ENCODE measurements at places on chromosomes 5 and 9.
A peak's percentile ranks its signal among the peaks of the same experiment; 100 is the strongest.

GRCh38 chr5:107470295-107470582 is 200.5 kb downstream of the EFNA5 start:
- DNase-seq = no peak

DNA sequence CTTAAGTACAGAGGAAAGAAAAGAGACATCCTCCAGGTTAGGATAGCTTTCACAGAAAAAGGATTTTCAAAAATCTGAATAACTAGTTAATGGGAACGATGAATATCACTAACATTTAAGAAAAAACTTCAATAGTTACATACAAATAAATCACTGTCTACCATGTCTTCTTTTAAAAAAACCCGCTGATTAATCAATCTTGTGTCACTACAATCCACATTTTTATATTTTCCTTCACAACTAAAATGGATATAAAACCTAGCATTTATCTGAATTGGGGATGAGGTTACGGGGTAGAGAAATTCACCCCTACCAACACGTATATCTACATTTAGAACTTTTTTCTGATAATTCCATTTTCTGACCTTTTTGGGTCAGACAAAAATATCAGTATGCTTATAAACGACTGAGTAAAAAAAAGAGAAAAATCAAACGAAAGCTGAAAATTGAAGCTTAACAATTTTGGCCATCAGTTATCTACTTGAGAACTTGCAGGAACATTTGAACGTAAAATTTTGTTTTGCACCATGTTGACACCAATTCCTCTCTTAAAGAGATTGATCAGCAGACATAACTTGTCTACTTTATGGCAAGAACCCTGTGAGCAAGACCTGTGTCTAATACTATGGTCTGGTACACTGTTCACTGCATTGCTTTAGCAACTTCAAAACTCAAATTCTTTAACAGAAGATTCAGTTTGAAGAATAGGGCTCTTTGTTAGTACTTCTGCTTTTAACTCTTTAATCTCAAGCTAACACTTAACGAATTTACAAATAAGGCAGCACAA is 4.8 kb downstream of the NR3C1 start:
- DNase-seq = no peak

DNA sequence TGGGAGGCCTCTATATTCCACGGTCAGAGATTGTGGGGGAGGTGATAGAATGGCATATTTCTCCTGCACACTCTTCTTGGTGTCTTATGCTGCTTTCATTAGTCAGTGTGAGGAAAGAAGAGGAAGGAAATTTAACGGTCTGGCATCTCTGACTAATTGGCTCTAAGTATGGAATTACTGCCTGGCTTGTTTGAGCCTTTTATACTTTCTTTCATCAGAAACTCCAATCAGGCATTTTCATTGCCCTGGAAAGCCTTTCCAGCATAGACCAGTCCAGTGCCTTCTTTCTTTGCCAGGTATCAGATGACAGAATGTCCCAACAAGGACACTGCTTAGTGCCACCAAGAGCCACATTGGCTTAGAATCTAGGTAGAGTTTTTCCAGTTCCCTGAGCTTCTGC is 30.2 kb downstream of the CYSTM1 start:
- DNase-seq = no peak

GRCh38 chr5:149735066-149735465 is 5.0 kb downstream of the PPARGC1B start:
- DNase-seq = no peak

DNA sequence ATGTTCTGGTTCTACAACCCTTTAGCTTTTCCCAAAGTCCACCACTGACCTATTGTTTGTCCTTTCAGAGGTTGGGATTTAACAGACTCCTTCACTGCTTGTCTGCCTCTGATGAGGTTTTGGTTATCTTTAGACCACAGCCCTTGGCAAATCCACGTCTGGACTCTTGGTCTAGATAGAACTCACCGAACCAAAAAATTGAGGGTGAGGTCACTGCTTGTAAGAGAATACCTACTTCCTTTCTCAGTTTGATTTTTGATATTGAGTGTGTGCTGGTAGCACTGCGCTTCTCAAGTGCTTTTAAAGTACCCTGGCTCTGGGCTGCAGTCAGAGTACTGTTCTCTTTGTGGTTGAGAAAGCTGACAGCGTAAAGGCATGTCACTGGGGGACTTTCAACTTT is 61.7 kb downstream of the JMY start:
- DNase-seq = no peak

DNA sequence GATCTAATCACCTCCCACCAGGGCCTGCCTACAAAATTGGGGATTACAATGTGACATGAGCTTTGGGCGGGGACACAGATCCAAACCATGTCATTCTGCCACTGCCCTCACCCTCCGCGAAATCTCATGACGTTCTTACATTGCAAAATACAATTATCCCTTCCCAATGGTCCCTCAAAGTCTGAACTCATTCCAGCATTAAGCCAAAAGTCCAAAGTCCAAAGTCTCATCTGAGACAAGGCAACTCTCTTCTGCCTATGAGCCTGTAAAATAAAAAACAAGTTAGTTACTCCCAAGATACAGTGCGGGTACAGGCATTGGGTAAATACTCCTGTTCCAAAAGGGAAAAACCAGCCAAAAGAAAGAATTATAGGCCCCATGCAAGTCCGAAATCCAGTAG is 14.6 kb upstream of the PCDHAC2 start:
- DNase-seq = no peak

GRCh38 chr9:21331676-21332402 is 3.4 kb downstream of the KLHL9 start:
- DNase-seq = no peak

DNA sequence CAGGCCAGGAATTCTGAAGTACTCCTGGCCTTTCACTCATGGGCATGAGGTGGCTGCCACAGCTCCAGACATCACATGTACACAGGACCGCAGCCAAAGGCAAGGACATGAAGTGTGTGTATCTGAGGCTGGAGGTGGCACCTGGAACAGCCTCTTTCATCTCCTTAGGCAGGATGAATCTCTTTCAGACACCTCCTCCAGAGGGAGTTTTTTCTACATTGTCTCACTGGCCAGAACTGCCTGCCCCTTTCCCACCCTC is 142.8 kb downstream of the BARX1 start:
- no peak for DNase-seq

DNA sequence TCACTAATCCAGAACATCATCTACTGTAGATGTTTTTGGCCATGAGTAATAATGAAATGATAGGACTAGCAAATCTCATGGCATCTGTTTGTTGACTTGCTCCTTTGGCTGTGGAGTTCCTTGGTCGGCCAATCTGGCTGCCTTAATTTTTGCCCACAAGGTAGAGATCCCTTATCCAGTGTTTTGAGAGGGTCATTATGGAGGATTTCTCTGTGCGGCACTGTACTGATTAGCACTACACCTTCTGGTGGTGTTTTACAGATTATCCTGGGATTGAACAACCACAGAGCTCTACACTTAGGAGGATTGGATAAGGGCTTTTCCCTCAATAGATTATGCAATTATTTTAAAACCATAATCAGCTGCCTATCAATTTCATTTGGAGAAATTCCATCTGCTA is 3.2 kb upstream of the ENHO start:
- no peak for DNase-seq

DNA sequence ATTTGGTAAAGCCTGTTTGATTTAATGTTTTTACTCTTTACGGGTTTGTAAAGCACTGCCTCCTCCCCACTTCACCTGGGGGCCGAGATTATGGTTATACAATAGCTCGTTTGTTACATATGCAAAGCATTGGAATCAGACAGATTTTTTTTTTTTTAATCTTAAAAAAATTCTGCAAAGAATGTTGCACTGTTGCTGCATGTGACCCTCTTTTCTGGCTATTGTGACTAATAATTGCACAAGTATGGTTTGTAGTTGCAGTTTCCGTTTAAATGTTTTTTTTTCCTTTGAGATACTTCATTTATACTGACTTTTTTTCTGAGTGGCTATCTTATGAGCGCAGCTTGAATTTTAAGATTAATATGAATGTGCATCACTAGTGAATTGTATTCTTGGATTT is 165.3 kb downstream of the KDM4C start:
- no peak for DNase-seq

- DNase-seq = no peak
Measured at GRCh38 chr5:16461782-16462181, 3.8 kb downstream of the ZNF622 start.

DNA sequence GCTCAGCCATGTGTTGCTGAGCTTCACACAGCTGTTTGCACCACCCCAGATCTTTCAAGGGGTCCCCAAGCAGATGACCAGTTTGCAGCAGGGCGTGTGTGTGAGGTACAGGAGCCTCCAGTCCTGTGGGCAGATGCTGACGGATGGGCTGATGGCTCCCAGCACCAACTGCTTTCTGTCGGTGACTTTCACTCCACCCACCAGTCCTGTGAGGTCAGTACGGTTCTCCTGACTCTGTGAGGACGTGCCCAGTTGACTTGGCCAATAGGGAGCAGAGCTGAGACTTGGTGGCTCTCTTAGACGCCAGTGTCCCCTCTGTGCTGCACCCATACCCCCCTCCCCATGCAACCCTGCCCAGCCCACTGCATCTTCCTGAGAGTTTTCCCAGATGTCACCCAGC is 19.7 kb downstream of the COL5A1 start:
- no peak for DNase-seq

GRCh38 chr5:177458912-177459350 is 12.3 kb downstream of the PRR7 start:
- DNase-seq = no peak

DNA sequence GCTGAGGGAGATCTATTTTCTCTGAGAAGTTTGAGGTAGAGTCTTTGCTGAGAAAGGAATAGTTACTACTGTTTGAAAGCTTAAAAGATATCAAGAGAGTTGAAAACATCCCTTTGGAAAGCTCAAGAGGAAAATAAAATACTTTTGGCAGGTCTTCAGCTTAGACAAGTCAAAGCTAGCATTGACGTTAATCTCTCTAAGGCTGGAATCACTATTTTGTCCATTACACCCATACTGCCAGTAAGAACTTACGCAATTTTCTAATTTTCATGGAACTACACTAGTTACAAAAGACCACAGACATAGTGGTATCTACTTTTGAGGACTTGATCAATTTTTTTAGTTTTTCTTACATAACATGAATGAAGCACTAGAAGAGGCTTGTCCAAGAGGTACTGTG is 494.9 kb downstream of the PSAT1 start:
- no peak for DNase-seq

GRCh38 chr5:149641000-149641576 is 59.8 kb downstream of the ARHGEF37 start:
- DNase-seq = peak; percentile 67

DNA sequence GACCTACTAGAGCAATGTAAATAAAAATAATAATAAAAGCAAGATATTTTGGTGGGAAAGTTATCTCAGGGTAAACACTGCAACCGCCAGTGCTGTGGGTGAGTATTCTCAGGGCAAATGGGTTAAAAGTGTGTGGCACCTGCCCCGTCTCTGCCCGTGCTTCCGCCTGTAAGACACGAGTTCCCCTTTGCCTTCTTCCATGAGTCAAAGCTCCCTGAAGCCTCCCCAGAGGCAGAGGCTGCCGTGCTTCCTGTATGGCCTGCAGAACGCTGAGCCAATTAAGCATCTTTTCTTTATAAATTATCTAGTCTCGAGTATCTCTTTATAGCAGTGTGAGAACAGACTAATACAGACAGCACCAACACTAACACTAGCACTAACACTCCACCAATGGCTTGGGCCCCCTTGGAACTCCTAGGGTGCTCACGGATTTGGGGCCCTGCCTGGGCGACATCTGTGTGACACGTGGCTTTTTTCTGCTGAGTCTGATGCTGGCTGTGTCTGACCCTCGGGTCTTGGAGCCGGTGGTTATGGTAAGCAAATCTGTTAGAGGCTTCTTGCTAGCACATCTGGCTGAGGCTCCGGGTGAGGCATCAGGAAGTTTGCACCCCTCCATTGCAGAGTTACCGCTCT is 10.6 kb downstream of the PLEKHG4B start:
- peak; percentile 6 for DNase-seq

DNA sequence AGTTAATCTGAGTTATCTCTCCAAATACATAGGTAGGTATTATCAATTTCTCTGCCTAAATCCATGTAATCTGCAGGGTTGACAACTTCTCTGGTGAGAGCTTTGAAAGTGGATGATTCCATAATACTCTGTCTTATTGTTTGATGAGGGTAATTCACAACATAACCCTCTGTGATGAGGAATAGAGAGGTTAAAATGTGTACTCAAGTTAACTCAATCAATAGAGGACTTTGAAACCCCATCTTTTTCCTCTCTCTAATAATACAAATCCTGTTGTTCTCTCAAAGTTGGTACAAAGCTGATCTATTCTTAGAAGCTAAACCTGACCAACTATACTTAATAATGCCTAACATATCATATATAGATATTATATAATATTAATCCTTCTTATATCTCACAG is 100.1 kb downstream of the PLPPR1 start:
- DNase-seq = no peak

DNA sequence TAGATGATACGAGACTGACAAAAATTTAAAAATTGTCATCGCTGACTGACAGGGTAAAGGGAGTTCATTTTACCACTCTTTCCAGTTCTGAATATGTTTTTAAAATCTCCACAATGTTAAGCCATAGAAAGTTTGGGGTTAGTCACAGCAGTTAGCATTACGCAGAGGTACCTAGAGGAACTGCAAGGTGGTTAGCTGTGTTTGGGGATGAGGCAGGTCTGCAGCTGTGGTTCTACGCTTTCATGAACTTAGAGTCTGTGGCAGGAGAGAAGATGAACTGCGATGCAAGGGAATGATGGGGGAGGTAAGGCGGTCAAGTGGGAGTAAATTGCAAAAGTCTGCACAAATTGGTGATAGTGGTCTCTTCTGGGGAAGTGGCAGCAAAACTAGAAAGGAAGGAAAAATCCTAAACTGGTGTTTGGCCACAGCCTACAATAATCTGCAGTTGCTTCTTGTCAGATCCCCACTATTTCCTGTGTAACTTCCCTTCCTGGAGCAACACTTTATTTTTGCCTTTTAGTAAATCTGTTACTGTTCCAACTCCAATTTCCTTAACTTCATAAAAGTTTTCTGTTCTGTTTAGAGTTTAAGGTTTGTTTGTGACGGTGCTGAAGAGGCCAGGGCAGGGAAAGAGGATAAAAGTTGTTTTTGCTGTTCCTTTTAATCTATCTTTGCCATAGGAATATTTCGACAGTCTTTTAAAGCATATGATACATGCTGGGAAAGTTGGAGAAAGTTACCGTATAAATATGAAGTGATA is 38.6 kb upstream of the SNX2 start:
- no peak for DNase-seq

GRCh38 chr5:82165740-82166530 is 112.2 kb downstream of the RPS23 start:
- DNase-seq = peak; percentile 41

GRCh38 chr9:102995033-102995432 is at the start of gene CYLC2:
TSS of gene CYLC2 (plus strand) at chr9:102995333. CDS start at chr9:102995381, 48 bp downstream.
- no peak for DNase-seq

DNA sequence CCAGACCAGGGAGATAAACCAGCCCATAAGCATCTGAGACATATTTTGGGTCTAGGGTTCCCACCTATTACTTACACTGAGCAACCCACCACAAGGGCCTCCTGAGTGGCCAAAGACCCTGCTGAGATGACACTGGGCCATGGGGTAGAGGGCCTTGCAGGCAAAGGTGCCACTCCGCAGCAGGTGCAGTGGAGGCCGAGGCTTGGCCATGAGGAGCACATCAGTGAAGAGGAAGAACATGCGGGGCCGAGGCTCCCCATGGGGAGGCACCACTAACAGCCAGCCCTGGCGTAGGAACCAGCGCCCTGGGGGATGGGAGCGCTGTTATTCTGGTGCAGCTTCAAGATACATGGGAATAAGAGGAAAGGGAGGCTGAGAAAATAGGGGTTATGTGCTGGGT is 2.6 kb downstream of the ARHGEF39 start:
- no peak for DNase-seq
